ENCODE measurements at places on chromosomes 7 and 10. TPM values are rescaled to one million over a fixed set of nuclear protein-coding genes. Genes with fewer than 3 reads are reported as not detected.

DNA sequence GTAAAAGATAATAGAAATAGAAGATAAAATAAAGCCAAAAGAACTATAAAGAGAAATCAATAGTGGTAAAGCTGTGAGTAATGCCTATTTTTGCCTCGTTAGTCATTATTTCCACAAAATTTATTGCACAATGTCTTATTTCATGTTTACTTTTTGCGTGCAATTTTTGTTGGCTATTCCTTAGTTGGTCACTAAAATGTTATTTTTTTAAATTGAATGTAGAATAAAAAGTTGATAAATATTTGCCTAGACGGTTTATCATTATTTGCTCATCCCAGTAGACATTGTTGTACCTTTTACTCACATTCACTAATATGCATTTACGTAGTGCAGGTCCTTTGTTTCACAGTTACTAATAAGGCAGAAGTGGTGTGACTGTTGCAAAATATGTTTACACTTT, 227.8 kb upstream of the BMPER start:
- DNase-seq: no peak

- no peak for DNase-seq
These were observed 16.7 kb downstream of the SKIDA1 start for GRCh38 chr10:21508706-21509331.

Gene TEX47
- not detected for total RNA-seq

Gene DENND2A
- total RNA-seq: 17.4 TPM

GRCh38 chr7:97107192-97107800, 10.2 kb upstream of the SDHAF3 start:
- no peak for DNase-seq

Gene EEPD1
- total RNA-seq: 9.8 TPM

DNA sequence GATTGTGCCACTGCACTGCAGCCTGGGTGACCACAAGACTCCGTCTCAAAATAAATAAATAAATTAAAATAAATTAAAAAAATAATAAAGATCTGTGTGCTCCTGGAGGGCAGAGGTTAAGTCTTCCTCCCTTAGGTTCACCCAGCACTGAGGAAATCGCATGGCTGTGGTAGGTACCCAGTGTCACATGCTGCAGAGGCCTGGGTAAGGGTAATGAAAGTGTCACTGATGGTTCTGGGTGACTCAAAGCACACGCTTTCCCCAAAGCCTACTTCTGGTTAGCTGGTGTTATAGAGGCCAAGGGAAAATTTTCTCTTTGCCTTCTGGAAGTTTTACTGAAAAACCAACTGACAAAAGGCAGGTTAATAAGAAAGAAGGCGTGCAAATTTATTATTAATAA, 88.8 kb upstream of the ITGB1 start:
- DNase-seq: no peak

Gene FAM237B
- not detected for total RNA-seq

DNA sequence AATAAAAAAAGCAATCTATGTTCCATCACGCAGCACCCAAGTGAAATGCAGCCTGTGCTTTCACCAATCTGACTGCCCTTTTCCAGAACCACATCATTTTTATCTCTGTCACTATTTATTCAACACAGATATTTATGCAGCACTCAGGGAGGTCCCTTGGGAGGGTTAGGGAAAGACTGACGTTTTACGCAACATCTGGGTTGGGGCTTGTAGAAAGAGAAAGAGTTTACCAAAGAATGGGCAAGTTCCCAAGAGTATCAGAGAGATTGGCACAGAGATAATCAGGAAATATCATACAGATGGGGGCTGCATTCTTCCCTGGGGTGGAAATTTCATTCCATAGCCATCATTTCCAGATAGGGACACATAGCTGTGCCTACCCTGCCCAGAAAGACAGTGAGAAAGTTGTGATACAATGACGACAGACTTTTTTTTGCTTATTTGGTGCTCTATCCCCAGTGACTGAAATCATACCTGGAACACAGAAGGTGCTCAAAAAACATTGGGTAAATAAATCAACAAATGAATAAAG, 474.2 kb downstream of the CALN1 start:
- no peak for DNase-seq

Gene FOXI2
- 0.25 TPM for total RNA-seq

GRCh38 chr10:29857843-29858701, 201.3 kb downstream of the JCAD start:
- no peak for DNase-seq

- DNase-seq: no peak
These were observed 427.9 kb upstream of the CELF2 start for GRCh38 chr10:10589540-10590303.

DNA sequence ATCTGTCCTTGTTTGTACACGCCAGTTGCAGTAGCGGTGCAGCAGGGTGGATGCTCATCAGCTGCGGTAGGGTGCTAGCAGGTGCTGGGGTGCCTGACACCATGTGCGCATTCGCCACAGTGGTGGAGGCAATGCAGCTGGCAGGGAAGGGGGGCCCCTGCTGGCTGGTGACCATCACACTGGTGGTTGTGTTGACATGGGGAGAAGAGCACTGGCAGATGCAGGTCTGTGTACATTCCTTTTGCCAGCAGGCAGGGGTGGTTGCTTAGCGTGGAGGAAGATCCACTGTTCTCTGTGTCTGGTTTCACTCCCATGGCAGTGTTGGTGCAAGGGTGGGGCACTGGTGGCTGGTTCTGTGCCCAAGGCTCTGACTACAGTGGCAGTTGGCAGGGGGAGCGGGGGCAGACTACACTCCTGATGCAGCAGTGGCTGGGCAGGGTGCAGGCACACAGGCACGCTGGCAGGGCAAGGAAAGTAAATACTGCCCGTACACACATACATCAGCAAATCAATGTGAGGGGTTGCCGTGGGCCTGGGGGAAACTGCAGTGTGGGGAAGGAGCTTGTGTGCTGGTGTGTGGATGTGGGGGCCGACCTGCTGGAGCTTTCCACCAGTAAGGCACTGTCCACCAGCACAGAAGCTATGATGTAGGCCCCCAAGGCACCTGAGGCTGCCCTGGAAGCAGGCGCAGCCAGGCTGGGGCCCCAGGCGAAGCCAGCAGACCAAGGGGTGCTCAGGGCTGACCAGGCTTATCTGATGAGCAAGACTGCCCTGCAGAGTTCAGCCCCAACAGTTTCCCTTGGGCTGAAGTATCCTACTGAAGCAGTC, 87.2 kb upstream of the UNC5B start:
- DNase-seq: no peak

Gene NOLC1
- total RNA-seq: 61.9 TPM

GRCh38 chr7:116554436-116554835, 29.6 kb downstream of the CAV1 start:
- DNase-seq: no peak

DNA sequence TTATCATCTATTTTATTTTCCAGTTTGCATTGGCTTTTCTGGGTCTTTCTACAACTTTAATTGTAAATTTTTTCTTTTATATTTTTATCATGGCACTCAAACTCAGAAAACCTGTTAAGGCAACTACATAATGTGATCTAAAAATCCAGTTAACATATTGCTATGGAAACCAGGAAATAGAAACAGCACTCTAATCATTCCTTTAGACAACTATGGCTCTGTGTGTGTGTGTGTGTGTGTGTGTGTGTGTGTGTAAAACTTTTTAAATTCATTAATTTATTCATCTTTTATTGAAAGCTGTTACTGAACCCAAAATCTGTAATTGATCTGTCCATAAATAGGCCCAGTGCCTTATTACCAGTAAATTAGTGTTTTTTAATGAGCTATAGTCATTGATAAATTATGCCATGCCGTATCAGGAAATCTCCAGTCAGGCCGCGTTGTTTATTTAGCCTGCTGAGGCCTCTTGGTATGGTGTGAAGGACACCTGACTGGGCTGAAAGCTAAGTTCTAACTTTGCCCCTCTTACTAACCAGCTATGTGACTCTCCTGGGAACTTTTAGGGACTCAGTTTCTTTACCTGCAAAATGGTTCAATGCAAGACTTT, 1.5 kb upstream of the MET start:
- no peak for DNase-seq

- DNase-seq: no peak
These were observed at the start of gene TBX20 for GRCh38 chr7:35253710-35254495. Gene TBX20 (minus strand): TSS chr7:35254100. CDS start chr7:35253620, 480 bp downstream.

GRCh38 chr10:121751191-121751760, 153.0 kb upstream of the FGFR2 start:
- DNase-seq: no peak

Gene OR2A12
- not detected for total RNA-seq

GRCh38 chr7:134307320-134307719, 9.4 kb downstream of the SLC35B4 start:
- DNase-seq: no peak

DNA sequence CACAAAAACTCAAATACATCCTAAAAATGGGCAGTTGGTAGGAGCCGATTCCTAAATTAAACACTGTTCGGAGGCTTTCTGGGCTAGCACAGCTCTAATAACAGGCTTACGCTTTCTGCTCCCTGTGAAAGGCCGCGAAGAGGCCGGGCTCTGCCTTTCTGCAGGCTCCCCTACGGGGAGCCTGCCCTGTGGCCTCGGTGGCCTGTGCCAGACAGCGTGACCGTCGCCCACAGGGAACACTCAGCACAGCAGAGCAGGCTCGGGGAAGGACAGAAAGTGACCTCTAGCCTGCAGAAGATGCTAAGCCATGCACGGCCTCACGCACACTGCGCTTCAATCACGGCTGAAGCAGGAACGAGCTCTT, 64.2 kb downstream of the DIP2C start:
- no peak for DNase-seq

GRCh38 chr7:43572516-43573049, 10.3 kb upstream of the STK17A start:
- DNase-seq: no peak

Gene ZNF438
- total RNA-seq: 11.8 TPM

DNA sequence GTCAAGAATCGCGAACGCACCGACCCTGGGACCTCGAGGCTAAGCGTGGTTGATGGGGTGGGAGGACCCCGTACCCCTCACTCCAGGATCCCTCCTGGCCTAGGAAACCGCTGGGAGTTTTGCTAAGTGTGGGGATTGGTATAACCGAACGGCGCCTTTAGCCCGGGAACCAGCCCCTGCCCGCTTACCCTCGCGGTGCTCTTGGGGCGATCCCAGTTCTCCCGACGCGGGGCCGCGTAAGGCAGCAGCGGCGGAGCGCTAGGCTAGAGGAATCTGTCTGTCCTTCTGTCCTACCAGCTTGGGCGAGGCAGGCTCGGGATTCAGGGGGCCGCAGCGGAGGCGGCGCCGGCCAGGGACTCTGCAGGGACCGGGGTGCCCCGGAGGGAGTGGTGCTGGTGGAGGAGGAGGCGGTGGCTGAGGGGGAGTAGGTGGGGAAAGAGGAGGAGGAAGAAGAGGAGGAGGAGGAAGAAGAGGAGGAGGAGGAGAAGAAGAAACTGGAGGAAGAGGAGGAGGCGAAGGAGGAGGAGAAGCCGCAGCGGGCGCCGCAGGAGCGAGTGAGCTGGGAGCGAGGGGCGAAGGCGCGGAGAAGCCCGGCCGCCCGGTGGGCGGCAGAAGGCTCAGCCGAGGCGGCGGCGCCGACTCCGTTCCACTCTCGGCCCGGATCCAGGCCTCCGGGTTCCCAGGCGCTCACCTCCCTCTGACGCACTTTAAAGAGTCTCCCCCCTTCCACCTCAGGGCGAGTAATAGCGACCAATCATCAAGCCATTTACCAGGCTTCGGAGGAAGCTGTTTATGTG, 439 bp upstream of the EMX2 start:
- DNase-seq: no peak

DNA sequence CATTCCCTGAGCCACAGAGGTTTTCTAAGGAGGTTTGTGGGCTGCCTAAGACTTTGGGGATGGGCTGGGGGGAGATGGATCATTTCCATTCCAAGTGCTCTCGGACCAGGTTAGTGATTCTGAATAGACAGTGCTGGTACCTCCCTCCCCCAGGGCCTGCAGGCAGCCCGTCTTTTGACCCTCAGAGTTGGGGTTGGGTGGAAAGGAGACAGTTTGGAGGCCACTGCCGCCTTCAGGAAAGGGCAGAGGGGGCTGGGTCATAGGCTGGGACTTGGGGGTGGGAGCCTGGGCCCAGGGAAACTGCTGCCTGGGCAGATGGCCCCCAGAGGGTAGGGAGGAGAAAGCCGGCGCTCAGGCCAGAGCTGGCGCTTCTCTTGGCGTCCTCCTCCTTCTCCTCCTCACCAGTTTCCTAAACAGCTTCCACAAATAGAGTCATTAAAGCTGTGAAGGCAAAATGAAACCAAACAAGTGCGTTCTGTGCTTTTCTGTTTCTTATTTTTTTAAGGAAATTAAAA, 4.4 kb downstream of the UNC5B start:
- no peak for DNase-seq

DNA sequence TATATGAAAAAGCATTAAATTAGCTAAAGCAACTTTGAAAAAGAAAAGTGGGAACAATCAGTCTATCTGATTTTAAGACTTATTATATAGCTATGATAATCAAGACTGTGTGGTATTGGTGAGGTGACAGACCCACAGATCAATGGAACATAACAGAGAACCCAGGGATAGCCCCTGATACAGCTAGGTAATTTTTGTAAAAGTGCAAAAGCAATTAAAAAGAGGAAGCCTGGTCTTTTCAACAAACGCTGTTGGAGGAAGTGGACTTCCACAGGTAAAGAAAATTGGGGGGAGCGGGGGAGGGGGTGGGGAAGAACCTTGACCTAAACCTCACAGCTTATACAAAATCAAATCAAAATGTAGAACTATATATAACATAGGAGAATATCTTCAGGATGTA, 45.4 kb downstream of the GNA12 start:
- no peak for DNase-seq

GRCh38 chr7:128714701-128715495, 24.3 kb upstream of the CALU start:
- no peak for DNase-seq

DNA sequence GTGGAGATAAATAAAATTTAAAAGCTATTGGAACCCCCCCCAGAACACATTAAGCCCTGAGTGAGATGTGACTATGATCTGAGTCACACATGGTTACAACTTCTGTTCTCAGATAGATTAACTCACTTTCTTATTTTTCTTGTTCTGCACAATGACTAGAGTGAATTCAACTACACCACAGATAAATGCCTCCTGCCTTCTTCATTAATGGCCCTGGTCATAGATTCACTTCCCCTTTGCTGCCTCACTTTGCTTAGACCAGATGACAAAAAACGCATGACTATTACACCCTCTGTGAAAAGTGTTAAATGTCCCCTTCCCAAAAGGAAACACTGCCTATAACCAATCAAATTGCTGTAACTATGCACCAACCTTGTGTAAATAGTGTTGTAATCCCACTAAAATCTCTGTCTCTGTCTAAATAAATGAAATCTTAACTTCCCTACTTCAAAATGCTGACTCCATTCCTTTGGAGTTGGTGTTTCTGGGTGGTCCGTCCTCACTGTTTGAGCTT, 49.4 kb downstream of the AKR1D1 start:
- no peak for DNase-seq

DNA sequence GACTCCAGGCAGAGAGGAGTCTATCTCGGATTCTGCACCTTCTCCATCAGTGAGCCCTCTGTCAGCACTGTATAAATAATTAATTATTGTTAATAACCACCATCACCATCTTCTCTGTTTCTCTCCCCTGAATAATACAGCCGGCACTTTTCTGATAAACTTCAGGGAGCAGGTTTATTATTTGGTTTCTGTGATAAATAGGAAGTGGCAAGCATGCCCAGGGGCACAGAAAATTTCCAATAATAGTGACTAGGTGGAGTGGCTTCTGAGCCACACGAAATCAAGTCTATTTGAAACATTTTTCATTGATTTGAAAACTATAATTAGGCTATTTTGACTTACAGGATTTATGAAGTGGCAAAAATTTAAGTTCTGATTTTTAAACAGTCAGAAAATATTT, 186.8 kb upstream of the TMEM229A start:
- DNase-seq: no peak
